Vagina (tissue), 2 donors: ENCODE measurements at places on chromosomes 6 and 20.

DNA sequence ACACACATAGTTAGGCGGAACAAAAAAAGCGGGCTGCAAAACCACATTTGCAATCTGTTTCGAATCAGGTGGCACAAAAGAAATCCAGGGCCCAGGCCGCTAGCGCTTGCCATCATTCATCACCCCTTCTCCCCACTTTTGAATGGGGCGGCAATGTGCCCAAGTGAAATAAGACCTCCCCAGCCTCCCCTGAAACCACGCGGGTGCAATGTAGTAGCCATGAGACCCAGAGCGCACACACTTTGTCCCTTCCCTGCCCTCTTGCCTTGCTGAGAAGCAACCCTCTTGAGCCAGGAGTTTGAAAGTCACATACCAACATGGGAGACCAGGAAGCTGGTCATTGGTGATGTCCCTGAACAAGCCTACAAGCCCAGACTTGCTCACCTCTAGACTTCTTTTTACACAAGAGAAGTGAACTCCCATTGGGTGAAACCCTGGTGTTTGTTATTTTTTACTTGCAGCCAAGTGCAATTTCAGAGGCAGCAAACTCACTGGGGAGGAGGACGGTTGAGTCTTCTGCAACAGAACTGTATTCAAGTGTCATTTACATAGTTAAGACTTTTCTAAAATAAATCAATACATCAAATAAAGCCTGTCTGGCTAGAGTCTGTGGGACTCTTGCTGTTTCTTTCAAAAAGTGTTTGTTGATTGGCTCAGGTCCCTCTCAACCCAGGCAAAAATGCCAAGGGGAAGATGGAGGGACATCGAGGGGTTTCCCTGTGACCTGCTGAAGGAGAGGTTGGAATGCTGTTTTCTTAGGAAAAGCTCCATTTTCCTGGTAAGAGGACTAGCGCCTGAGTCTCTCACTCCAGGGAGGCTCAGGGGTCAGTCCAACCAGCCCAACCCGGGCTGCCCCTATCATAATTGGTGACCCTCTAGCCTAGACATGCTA is 138.1 kb upstream of the PTPN1 start:
- DNase-seq: no peak

DNA sequence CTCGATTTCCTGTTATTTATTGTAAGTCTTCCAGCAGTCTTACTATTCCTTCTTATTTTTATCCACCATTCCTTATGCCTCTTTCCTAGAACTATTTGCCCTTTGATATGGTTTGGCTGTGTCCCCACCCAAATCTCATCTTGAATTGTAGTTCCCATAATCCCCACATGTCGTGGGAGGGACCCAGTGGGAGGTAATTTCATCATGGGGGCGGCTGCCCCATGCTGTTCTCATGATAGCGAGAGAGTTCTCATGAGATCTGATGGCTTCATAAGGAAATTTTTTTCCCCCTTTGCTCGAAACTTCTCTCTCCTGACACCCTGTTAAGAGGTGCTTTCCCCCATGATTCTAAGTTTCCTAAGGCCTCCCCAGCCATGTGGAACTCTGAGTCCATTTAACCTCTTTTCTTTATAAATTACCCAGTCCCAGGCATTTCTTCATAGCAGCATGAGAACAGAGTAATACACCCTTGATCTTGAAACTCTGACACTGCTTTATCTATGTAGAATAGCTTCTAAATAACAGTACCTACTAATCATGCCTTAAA is 48.8 kb downstream of the PLN start:
- DNase-seq: no peak

DNA sequence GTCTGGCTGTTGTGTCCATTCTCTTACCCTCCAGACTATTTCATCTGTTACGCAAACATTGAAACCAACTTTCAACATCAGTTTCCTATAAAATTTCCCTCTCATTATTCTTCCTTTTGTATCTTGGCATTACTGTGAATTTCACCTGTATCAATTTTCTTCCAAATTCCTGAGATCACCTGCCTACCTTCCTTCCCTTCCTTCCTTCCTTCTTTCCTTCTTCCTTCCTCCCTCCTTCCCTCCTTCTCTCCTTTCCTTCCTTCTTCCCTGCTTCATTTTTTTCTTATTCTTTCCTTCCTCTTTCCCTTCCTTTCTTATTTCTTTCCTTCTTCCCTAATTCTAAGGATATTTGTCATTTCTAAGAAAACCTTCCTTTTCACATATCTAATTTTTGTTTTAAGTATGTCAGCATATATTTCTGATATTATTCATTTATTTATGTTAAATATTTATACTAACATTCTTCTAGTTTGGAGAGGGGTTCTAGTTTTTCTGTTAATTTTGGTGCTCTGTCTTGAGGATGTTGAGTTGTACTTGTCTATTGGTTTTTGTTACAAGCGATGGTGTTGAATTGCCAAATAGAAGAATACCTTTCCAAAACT is 4.8 kb upstream of the SLC17A3 start:
- DNase-seq: no peak

DNA sequence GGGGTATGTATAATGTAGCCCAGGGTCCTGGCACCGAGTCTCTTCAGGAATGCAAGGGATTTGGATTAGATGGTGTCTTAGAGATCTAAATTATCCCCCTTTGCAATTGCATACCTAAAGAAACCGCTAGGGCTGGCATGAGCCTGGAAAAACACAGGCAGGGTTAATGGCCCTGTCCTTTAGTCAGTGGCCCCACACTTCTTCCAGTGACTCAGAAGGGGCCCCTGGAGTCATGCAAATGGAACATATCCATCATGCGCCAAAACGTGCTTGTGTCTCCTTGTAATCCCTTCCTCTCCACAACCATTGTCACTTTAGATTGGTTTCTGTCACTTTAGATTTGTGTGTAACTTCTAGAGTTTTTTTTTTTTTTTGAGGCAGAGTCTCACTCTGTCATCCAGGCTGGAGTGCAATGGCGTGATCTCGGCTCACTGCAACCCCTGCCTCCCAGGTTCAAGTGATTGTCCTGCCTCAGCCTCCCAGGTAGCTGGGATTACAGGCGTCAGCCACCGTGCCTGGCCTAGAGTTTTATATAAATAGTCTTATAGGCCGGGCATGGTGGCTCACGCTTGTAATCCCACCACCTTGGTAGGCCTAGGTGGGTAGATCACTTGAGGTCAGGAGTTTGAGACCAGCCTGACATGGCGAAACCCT is 8.7 kb upstream of the MYBL2 start:
- DNase-seq: no peak
